ENCODE measurements at places on chromosomes 2 and 18.

GRCh38 chr18:69981948-69982347, 34.3 kb upstream of the CD226 start:
- no peak for DNase-seq

DNA sequence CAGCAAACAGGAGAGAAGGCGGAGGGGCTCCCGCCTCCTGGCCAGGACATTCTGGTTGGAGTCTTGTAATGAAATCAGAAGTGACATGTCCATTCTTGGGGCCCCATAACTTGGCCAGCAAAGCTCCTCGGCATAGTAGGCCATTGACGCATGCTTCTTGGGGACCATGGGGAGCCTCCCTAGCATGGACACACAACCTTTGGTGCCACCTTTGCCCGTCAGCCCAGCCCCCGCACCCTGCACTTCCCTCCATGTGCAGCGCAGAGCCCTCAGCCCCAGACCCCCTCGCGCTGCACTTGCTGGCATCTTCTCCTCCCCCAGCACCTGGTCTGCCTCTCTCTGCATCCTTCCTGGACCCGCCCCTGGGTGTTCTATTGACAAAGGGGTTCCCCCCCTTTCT, 23.1 kb downstream of the DCDC2C start:
- DNase-seq, result no peak

DNA sequence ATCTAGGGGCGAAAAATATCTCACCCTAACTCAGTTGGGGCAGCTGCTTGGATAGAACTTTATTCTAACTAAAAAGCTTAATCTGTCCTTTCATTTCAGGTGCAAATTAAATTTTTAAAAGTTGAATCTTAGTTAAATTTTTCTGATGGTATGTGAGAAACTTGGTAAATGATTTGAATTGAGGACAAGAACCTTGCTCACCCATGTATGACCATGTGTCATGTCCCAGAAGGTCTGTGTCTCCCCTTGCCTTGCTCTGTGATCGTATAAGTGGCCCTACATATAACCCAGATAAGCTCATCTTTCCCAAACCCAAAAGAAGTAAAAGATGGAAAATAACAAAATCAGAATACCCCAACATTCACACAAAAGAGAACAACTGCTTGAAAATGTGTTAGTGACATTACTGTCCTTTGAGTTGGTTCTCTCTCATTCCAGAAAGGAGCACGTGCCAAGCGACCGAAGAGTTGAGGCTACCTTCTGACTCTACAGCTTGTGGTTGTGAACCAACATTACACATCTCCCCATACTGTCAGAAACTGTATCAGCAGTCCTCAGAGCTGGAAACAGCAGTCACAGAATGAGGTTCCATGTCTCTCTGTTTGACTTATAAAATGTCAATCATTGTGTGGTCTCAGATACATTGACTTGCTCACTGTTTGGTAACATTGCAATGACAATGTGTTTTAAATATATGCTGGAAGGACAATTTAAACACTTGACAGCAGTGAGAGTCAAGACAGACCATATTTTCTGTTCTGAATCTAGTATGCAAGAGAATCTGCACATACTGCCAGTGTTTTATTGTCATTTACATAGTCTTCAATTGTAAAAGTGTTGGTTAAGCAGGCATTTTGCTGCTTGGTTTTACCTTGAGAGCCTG, 46.3 kb upstream of the TANK start:
- no peak for DNase-seq

DNA sequence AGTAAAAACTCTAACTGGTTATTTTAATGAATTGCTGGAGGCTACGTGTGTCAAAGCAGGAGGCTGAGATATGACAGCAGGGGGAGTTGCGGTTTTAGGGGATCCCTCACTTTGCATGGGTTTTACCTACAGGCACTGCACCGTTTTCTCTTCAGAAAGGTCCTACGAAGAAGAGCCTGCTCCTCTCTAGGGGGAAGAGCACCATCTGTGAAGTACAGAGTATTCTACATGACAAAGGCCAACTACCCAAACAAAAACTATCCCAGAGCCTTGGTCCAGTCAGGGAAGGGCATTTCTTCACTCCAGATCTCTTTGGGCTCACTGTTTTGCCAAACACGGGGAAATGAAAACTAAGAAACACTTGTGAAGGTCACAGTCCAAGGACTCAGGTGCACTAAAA, 696.7 kb upstream of the SOX11 start:
- DNase-seq, result no peak

GRCh38 chr2:42918671-42919318, 126.4 kb upstream of the HAAO start:
- no peak for DNase-seq

DNA sequence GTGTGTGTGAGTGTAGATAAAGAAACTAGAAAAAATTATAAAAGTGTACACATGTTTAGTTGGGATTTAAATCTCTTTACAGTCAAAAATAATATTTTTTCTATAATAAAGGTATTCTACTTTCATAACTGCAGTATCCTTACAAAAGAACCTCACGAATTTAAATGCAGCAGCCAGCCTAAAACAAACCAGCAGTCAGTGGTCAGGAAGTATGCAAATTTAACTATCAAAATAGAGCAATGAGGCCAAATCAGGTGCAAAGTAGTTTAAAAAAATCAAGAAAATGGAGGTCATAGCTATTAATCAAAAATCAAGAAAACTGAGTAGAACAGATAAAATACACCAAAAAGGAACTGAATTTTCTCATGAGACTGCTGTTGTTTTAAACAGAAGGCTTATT, 407.1 kb downstream of the CDH19 start:
- no peak for DNase-seq

- no peak for DNase-seq
Measured at GRCh38 chr2:18176679-18177215, 298.3 kb downstream of the KCNS3 start.

GRCh38 chr2:28640260-28640907, 111.2 kb upstream of the PPP1CB start:
- DNase-seq, result no peak

DNA sequence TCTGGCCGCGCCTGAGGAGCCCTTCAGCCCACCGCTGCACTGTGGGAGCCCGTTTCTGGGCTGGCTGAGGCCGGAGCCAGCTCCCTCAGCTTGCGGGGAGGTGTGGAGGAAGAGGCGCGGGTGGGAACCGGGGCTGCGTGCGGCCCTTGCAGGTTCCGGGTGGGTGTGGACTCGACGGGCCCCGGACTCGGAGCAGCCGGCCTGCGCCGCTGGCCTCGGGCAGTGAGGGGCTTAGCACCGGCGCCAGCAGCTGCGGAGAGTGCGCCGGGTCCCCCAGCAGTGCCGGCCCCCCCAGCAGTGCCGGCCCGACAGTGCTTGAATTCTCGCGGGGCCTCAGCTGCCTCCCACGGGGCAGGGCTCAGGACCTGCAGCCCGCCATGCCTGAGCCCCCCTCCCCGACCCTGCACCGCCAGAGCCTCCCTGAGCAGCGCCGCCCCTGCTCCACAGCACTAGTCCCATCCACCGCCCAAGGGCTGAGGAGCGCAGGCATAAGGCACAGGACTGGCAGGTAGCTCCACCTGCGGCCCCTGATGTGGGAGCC, 534.2 kb downstream of the ZNF804A start:
- no peak for DNase-seq

DNA sequence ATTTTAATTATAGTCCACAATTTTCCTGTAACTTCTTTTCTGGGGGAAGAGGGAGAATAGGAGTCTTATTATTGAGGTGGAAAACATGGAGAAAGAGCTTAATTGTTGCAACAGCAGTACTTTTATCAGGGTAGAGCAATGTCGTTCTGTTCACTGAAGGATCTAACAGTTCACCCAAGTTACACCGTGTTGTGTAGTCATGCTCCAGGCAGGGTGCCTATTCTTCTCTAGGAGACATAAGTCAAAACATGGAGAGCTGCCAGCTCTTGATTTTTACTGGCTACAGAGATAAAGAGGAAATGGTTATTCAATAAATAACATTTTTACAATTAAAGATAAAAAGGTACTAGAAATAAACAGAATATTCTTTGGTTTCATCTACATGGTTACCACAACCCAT, 594.3 kb upstream of the NETO1 start:
- DNase-seq, result no peak

DNA sequence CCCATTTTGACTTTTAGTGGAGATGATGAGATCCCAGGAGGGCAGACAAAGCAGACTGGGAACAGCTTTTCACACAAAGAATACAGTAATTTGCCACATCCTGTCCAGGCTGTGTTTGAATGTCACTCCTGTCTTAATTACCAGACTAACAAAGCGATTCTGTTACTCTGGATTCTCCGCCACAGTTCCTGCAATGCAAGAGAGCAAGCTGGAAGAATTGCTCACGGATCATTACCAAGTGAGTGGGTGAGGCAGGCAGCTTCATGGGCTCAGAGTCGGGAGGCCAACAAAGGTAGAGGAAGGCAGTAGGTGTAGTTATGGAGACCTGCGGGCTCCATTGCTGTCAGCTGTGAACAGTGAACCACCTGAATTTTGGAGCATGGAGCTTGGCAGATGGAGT, 250.5 kb upstream of the ATP5MC3 start:
- DNase-seq, result no peak

DNA sequence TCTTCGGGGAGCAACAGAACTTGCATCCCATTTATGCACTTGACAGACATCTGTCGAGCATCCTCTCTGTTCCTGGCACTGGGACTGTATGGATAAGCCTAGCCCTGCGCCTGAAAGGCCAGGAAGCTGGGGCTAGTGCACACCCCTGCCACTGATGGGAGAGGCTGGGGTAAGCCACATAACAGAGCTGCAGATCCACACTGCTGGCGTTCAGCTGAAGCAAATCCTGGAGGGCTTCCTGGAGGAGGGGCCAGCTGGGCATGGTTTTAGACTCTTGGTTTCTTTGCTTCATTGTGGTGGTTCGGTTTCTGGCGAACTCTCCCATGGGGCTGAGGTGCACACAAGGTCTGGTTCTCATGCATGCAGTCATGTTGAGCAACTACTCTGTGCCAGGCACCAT, 45.5 kb upstream of the FOSL2 start:
- DNase-seq, result no peak

DNA sequence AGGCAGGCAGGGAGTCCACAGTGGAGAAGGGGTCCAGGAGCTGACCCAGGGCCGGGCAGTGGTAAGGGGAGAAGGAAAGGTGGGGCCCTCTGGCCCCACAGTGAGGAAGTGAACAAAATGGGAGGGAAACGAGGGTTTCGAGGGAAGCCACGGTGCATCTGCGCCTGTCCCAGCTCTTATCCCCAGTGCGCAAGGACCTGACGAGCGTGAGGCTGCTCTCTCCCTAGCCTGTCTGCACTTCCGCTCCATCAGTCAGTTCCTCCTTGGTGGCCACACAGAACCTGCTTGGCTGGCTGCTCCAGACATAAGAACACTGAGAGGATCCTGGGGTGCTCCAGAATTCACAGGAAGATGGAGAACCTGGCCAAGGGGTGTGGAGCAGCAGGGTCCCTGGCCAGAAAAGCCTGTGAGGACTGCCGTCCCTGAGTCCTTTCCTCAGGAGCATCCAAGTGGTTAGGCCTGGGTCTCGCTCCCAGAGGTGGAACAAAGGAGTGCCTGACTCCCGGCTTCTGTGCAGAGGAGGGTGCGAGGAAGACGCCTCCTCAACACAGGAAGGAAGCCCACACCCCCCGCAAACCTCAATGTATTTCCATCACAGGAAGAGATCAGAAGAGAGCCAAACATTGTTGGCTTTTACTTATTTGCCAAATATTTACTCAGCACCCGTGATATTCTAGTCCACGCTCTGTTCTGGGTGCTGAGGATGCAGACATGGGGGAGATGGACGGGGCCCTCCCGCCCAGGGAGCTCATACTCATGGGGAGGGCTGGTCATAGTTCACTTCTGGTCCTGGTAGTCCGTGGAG, 43.7 kb upstream of the SEMA4C start:
- no peak for DNase-seq

GRCh38 chr2:233451950-233452349, 97.7 kb downstream of the DGKD start:
- no peak for DNase-seq

DNA sequence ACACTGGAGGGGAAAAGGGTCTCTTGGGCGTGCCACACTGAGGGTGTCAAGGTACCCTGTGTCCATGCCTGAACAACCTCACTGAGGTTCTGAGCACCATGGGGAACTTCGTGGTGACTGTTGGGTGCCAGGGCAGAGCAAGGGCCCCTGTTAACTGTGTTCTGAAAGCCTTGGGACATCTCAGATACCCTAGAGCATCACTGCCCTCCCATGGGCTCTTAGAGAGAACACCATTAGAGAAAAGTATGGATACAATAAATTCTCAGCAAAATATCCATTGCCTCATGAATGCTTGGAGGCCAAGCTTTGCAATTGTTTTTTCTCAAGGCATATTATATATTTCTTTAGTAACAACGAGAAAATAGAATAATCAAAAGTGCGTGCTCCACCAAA, 488.5 kb upstream of the NRP2 start:
- DNase-seq, result no peak

DNA sequence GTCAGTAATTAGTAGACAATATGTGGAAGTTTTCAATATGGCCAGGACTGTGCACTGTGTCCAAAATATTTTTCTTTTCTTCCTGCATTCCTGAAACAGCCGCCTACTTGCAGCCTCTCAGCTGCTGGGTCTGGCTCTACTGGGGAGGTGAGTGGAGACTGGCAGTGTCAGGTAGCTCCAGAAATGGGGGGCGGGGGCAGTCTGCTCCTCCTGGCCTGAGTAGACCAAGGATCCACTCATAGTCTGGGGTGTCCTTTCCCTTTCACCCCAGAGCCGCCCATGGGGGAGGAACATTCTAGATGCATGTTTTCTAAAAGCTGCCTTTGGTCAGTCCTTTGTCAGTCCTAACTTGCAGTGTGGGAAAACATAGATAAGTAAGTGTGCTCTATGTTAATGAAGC, 23.7 kb downstream of the TRAF3IP1 start:
- no peak for DNase-seq

DNA sequence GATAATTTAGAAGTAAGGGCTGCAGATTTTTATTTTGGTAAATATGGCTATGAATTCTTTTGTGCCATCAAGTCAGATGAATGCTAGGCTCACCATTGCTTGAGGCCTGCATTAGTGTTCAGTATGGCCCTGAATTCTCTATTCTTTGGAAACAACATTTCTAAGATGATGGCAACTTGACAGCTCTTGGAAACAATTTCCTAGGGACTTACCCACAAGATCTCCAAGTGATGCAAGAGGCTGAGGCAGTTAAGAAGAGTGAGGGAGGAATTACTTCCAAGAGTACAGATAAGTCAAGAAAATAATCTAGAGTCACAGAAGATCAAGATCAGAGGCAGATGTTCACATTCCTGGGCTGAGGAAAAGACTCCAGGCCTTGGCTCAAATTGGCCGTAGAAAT, 129.1 kb downstream of the NRP2 start:
- no peak for DNase-seq

GRCh38 chr2:77519888-77520506, 2.2 kb downstream of the LRRTM4 start:
- no peak for DNase-seq

- DNase-seq, result no peak
Measured at GRCh38 chr2:238378230-238379095, 48.3 kb upstream of the ASB1 start.

GRCh38 chr18:32624182-32624723, 148.6 kb downstream of the KLHL14 start:
- DNase-seq, result no peak

DNA sequence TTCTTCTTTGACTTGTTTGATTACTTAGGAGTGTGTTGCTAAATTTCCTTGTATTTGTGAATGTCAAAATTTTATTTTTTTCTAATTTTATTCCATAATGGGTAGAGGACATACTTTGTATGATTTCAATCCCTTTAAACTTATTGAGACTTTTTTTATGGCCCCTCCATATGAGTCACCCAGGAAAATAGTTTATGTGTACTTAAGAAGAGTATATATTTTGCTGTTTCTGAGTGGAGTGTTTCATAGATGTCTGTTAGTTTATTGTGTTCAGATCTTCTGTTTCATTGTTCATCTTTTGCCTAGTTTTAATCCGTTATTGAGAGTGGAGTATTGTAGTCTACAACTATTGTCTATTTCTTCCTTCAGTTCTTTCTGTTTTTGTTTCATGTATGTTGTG, 81.9 kb downstream of the EPB41L5 start:
- DNase-seq, result no peak

Data from activated B cell treated with CpG ODN at 0.5 μM for 24 hours (primary cell).